Cardiac fibroblast (primary cell): ENCODE measurements at places on chromosomes 3 and 15.

DNA sequence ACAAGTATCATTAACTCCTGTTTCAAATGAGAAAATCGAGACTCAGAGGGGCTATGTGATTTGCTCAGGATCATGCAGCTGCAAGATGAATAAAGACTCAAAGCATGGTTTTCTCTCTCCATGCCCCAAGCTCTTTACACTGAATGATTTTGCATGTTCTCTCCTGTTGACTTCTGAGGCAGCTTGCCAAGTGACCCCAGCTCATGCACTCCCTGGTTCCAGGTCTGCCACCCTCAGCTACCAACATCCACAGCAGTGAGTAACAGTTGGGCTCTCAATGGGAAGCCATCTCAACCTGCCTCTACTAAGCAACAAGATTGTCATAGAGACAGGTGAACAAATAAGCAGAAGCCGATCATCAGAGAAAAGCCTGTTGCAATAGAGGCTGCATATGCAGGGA lies 116.9 kb upstream of the GADL1 start:
- DNase-seq = no peak

DNA sequence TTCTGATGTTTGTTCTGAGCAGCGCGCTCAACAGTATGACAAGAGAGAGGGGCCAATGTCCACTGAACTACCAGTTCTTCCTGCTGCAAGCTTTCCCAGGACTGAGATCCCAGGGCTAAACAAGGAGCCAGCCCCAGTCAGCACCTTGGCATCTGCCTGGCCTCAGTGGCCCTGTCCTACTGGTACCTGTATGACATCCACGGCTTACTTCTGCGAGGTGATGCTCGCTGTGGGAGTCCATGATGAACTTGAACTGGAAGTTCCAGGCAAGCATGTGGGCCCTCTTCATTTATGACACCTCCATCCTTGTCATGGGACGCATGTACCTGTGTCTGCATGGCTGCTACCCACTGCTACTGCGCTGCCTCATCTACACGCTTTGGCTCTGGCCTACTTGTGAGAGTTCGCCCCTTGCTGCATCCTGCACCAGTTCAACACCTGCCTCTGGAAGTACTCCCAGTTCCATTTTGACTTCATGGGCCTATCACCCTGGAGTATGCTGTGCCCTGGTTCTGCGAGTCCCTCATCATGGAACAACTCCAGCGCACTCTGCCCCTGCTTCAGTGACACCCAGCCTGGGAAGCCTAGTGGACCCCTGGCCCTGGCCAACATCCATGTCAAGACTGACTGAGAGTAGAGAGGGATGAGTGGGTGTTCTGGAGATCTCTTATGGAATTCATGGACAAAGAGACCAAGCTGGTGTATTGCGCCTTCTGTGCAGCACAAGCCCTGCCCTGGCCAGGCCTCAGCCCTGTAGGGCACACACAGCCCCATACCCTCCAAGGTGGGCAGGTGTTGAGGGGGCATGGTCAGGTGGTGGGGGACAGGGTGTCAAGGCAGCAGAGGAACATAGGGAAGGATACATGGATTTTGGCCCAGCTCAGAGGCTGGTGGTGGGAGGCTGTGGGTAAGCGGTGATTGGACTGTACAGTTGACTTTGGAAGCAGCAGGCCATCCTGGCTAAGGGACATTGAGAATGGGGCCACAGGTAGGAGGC lies 246.8 kb downstream of the NLGN1 start:
- DNase-seq = no peak

DNA sequence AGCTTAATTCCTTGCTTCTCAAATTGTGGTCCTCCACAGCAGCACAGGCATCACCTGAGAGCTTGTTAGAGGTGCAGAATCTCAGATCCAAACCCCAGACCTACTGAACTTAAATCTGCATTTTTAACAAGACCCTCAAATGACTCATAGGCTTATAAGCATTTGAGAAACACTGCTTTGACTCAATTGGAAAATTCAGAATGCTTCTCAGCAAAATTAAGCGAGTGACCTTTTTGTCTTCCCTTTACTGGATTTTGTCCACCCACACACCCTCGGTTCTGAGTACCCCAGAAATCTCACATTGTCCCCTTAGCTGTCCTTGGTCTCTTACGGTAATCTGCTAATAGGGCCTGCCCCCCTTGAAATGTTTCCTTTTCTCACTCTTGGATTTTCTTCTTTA lies 17.9 kb downstream of the CD80 start:
- DNase-seq = no peak

DNA sequence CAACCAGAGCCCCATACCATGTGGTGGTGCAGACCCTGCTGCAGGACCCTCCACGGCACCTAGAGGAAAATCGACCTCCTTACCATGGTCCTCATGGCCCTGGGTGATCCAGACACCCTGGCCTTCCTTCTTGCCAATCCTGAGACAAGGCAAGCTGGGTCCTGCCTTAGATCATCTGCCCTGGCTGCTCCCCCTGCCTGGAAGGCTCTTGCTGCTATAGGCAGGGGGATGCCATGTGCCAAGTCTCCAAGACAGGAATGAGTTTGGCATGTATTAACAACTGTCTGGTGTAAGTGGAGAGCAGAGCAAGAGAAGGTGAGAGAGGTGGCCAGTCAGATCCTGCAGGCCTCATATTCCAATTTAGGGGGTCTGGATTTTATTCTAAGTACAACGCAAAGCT lies 7.5 kb downstream of the HEG1 start:
- no peak for DNase-seq

GRCh38 chr3:155031186-155031585 lies 48.9 kb upstream of the MME start:
- DNase-seq = peak; percentile 64

GRCh38 chr3:46462511-46462910 lies 2.2 kb downstream of the LTF start:
- no peak for DNase-seq

DNA sequence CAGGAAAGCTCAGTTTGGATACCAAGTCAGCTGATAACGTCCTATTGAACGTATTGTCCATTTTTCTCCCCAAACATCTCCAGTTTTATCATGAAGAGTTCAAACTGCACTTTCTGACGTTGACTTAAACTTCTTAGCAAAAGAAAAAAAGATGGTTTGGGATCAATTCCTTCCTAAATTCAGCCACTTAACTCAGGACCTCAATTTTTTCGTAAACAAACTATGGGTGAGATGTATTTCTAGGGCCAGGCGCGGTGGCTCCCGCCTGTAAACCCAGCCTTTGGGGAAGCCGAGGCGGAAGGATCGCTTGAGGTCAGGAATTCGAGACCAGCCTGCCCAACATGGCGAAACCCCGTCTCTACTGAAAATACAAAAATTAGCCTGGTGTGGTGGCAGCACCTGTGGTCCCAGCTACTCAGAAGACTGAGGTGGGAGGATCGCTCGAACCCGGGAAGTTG lies 464 bp upstream of the MRPS25 start:
- DNase-seq = no peak

GRCh38 chr3:108333961-108334360 lies 37.6 kb downstream of the HHLA2 start:
- DNase-seq = no peak

GRCh38 chr3:119322021-119322834 lies 28.0 kb downstream of the ARHGAP31 start:
- peak; percentile 34 for DNase-seq

GRCh38 chr3:180179562-180179961 lies 142.8 kb upstream of the PEX5L start:
- no peak for DNase-seq

- no peak for DNase-seq
These were observed 316.4 kb downstream of the THSD4 start for GRCh38 chr15:71431343-71432336.

DNA sequence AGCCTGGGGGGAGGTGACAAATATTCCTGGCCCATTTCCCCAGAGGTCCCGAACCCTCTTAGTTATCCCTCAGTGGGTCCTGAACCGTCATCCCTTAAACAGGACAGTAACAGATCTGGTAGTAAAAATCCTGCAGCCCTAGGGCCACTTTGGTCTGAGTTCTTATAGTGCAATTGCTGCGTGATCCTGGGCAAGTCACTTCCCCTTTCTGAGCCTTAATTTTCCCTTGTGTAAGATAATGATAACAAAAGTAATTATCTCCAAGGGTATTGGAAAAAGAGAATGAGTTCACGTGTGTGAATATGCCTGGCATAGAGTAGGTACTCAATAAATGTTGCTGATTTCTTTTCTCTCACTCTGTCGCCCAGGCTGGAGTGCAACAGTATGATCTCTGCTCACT lies 2.9 kb upstream of the JAGN1 start:
- DNase-seq = no peak

GRCh38 chr15:90095521-90095959 lies 6.7 kb downstream of the IDH2 start:
- DNase-seq = no peak

GRCh38 chr3:10074666-10075065 lies 33.4 kb downstream of the FANCD2OS start:
- peak; percentile 29 for DNase-seq

DNA sequence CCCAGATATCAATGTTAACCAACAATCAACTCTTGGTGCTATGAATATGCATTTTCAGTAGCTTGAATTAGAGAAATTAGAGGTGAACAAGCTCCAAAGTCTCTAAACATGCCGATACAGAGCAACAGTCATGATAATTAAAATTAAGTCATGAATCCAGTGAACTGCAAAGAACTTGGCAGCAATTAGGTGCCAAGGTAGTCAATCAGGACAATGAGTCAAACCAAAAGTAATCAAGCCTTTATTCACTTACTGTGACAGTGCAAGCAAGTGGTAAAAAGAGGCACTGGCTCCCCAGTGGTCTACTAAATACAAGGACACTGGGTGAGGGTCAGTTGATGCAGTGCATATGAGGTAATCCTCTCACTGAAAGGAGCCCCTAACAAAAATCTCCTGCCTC lies 1.8 kb downstream of the ZNF770 start:
- DNase-seq = no peak

DNA sequence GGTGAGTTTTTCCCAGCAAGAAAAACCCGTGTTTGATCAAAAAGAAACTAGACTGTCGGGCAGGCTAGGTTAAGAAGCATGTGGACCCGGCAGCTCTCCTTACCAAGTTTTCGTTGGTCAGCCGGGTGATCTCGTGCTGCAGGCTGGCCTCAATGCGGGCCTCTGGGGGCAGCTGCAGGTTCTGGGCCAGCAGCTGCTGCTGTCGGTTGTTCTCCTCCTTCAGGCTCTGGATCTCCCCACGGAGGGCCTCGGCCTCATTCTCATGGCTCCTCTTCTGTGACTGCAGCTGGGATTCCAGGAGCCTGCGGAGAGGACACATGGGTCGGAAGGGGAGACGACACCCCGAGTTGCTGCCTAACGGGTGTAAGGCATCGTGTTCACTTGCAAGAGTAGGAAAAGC lies 44.5 kb upstream of the MYO5C start:
- DNase-seq = no peak

DNA sequence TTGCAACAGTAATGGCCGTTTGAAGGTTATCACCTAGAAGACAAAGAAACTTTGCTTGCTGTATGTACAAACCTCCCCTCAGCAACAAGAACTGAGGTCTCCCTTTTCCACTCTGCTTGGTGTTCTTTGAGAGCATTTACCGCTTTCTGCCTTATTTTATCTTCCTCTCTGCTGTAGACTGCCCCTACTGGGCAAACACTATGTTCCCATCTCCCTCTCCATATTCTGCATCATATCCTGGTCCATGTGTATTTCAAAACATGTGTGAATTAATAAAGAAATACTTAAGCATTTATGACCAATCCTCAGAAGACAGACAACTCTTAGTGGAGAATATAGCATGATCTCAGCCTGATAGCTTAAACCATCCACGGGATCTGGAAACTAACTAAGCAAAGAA lies 64.4 kb downstream of the ATP13A5 start:
- no peak for DNase-seq

GRCh38 chr3:43014241-43014640 lies 35.1 kb downstream of the GASK1A start:
- DNase-seq = no peak

DNA sequence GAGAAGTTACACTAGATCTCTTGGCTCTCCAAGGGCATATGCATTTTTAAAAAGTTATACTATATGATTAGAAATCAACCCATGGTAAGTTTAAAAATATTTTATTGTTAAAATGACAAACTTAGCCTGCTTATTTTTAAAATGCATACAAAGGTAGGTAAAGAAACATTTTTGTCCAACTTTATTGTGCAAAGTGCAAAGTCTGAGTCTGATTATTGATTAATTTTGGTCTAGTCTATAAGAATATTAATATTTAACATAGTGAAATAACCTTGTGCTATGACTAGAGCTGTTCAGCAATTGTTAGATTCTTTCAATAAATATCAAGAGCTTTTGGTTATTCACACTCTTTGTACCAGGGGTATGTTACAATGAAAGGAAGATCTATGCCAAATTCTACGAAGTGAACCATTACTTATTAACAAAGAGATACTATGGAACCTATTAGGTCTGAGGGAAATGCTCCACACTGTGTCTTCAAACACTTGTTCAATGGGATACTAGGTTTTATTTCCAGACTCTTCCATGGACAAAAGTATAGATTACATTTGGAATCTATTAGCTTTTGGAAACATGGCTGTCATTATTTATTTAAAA lies 70.4 kb downstream of the DIPK2A start:
- DNase-seq = no peak

- peak; percentile 74 for DNase-seq
These were observed 3.7 kb upstream of the PLD1 start for GRCh38 chr3:171813897-171814460.

GRCh38 chr3:161770484-161771386 lies 274.1 kb downstream of the OTOL1 start:
- DNase-seq = peak; percentile 87

GRCh38 chr15:28919679-28920655 lies 34.2 kb downstream of the APBA2 start:
- DNase-seq = no peak

GRCh38 chr3:45816544-45816943 lies 20.2 kb upstream of the SLC6A20 start:
- peak; percentile 11 for DNase-seq
